ENCODE measurements at places on chromosomes 6 and 20. TPM values are rescaled to one million over a fixed set of nuclear protein-coding genes. Genes with fewer than 3 reads are reported as not detected.
A peak's percentile ranks its signal among the peaks of the same experiment; 100 is the strongest.

- no peaks in the 10 kb centered on the region for H3K4me1 ChIP-seq
- no peaks in the 10 kb centered on the region for H3K27me3 ChIP-seq
- H3K27ac ChIP-seq = no peak overlapping the region
- no peak for DNase-seq
- H3K36me3 ChIP-seq = no peaks in the 10 kb centered on the region
- no peak overlapping the region for H3K4me3 ChIP-seq
Measured at GRCh38 chr20:8360035-8360434, 228.0 kb downstream of the PLCB1 start.

GRCh38 chr6:152301021-152301764 is 336.0 kb downstream of the SYNE1 start:
- no peak for DNase-seq
- H3K27me3 ChIP-seq = no peaks in the 10 kb centered on the region
- H3K27ac ChIP-seq = peak overlapping the region; percentile 81
- H3K4me1 ChIP-seq = no peaks in the 10 kb centered on the region

GRCh38 chr6:97705568-97705967 is 422.6 kb upstream of the MMS22L start:
- H3K27me3 ChIP-seq = no peaks in the 10 kb centered on the region
- no peak for DNase-seq
- no peaks in the 10 kb centered on the region for H3K36me3 ChIP-seq
- H3K4me3 ChIP-seq = no peak overlapping the region

GRCh38 chr6:23568292-23568691 is 557.7 kb upstream of the NRSN1 start:
- H3K4me1 ChIP-seq = no peaks in the 10 kb centered on the region
- no peaks in the 10 kb centered on the region for H3K36me3 ChIP-seq
- no peak overlapping the region for H3K4me3 ChIP-seq
- H3K27ac ChIP-seq = no peak overlapping the region
- no peak for DNase-seq
- H3K27me3 ChIP-seq = no peaks in the 10 kb centered on the region

GRCh38 chr6:156718647-156719394 is 58.4 kb upstream of the ARID1B start:
- no peak overlapping the region for H3K4me3 ChIP-seq
- DNase-seq = peak; percentile 75

Gene SAMD10
- 1.2 TPM for total RNA-seq

- no peak overlapping the region for H3K27ac ChIP-seq
- H3K4me3 ChIP-seq = no peak overlapping the region
- DNase-seq = no peak
- no peaks in the 10 kb centered on the region for H3K36me3 ChIP-seq
- no peaks in the 10 kb centered on the region for H3K27me3 ChIP-seq
- no peaks in the 10 kb centered on the region for H3K4me1 ChIP-seq
Measured at GRCh38 chr20:62031462-62032092, 34.1 kb downstream of the TAF4 start.

DNA sequence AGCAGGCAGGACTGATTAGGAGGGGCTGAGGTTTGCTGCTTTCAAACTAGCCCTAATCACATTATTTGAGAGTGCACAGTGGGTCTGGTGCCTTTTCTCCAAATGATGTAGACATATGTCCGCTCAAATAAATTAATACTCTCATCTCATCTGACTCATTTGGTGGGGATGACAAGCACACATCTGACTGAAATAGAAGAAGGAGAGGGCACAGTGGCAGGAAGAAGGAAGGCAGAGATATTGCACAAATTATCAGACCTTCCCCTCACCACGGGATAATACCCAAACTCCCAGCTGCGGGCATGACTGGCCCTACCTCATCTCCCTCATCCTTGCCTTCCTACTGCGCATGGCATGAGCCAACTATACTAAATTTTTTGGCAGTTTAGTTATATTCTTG is 33.9 kb upstream of the TNFRSF21 start:
- H3K36me3 ChIP-seq = no peaks in the 10 kb centered on the region
- H3K4me3 ChIP-seq = no peak overlapping the region
- H3K27ac ChIP-seq = no peak overlapping the region
- H3K27me3 ChIP-seq = no peaks in the 10 kb centered on the region
- H3K4me1 ChIP-seq = no peaks in the 10 kb centered on the region

Gene BIRC7
- total RNA-seq = not detected

- no peak overlapping the region for H3K4me3 ChIP-seq
- DNase-seq = no peak
- no peaks in the 10 kb centered on the region for H3K27me3 ChIP-seq
- no peaks in the 10 kb centered on the region for H3K4me1 ChIP-seq
- H3K36me3 ChIP-seq = no peaks in the 10 kb centered on the region
Measured at GRCh38 chr6:155782739-155783459, 327.3 kb upstream of the NOX3 start.

Gene C20orf96
- total RNA-seq = 18.2 TPM

- no peaks in the 10 kb centered on the region for H3K36me3 ChIP-seq
- no peak overlapping the region for H3K4me3 ChIP-seq
- H3K27me3 ChIP-seq = no peaks in the 10 kb centered on the region
Measured at GRCh38 chr20:22675341-22675740, 91.0 kb upstream of the FOXA2 start.

Gene FIG4
- total RNA-seq = 16.8 TPM

- H3K27ac ChIP-seq = no peak overlapping the region
- H3K4me1 ChIP-seq = no peaks in the 10 kb centered on the region
- no peak for DNase-seq
- H3K4me3 ChIP-seq = no peak overlapping the region
- H3K27me3 ChIP-seq = no peaks in the 10 kb centered on the region
- no peaks in the 10 kb centered on the region for H3K36me3 ChIP-seq
Measured at GRCh38 chr6:24274441-24275083, 83.3 kb downstream of the DCDC2 start.

DNA sequence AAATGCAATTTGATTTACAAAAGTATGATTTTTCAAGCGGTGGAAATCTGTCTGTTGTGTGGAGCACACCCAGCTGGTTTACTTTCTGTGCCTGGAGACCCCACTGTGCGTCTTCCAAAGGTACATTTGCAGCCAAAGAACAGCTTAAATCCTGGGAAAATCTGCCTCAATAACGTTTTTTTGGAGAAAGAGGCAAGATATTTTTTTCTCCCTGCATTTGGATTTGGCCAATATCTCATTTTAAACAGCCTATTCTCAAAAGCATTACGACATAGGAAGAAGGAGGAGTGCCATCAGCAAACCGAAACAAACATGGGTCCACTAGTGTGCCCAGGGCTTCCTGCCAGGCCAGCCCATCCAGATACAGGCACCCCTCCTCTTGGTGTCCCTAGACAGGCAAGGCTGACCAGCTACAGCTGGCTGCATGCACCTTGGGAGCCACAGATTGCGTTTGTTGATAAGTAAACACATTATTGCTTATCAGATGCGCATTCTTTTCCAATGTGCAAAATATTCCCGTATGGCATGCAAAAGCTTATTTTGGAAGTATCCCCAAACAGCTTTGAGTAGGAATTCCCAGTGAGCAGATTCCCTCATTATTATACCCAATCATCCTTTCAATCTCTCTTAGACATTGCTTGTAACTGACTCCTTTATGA is 184.5 kb upstream of the MARCKS start:
- peak overlapping the region; percentile 19 for H3K27ac ChIP-seq
- no peaks in the 10 kb centered on the region for H3K36me3 ChIP-seq
- peak; percentile 36 for DNase-seq
- no peaks in the 10 kb centered on the region for H3K4me1 ChIP-seq

DNA sequence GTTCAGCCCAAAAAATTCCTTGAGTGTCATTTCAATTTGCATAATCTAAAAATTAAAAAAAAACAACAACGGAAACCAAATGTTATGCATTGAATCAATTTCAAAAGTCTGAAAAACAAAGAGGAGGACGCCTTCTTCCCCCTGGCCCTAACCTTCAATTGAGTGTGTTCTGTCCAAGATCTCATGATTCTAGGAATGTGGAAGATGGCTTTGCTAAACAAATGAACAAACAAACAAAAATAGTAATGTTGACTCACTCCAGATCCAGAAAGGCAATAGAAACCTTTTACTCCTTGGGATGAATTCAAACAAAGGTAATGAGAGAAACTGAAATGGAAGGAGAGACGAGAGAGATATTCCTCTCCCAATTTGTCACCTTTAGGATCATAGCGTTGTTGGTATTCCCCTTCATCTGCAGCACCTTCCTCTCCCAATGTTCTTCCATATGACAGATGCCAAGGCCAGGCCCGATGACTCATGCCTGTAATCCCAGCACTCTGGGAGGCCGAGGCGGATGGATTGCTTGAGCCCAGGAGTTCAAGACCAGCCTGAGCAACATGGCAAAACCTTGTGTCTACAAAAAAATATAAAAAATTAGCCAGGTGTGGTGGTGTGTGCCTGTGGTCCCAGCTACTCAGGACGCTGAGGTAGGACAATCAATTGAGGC is 109.2 kb upstream of the ADGRF1 start:
- DNase-seq = no peak
- no peaks in the 10 kb centered on the region for H3K36me3 ChIP-seq
- H3K4me3 ChIP-seq = no peak overlapping the region
- H3K27ac ChIP-seq = no peak overlapping the region

Gene C6orf141
- 4.2 TPM for total RNA-seq

Gene RHAG
- total RNA-seq = not detected

GRCh38 chr6:2158596-2159271 is 86.7 kb downstream of the GMDS start:
- H3K36me3 ChIP-seq = no peaks in the 10 kb centered on the region
- H3K27me3 ChIP-seq = no peaks in the 10 kb centered on the region
- no peak overlapping the region for H3K4me3 ChIP-seq
- no peak for DNase-seq
- H3K27ac ChIP-seq = no peak overlapping the region
- H3K4me1 ChIP-seq = no peaks in the 10 kb centered on the region

DNA sequence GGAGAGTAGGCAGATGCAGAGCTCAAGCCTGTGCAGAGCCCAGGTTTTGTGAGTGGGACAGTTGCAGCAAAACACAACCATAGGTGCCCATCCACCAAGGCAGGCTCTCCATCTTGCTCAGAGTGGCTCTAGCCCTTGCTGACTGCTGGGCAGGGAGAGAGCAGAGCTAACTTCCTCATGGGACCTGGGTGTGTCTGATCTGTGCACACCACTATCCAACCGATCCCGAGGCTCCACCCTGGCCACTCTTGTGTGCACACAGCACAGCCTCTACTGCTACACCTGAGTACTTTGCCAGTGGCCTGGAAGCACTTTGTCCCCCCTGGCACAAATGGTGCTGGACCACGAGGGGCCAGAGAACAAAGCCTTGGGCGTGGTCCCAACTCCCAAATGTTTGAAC is 7.9 kb upstream of the DEFB125 start:
- no peaks in the 10 kb centered on the region for H3K4me1 ChIP-seq
- no peak for DNase-seq
- H3K36me3 ChIP-seq = no peaks in the 10 kb centered on the region
- no peak overlapping the region for H3K4me3 ChIP-seq
- no peaks in the 10 kb centered on the region for H3K27me3 ChIP-seq

GRCh38 chr20:50844430-50845100 is 49.7 kb downstream of the BCAS4 start:
- no peak overlapping the region for H3K4me3 ChIP-seq
- no peak for DNase-seq
- H3K36me3 ChIP-seq = no peaks in the 10 kb centered on the region
- H3K27me3 ChIP-seq = no peaks in the 10 kb centered on the region
- H3K4me1 ChIP-seq = no peaks in the 10 kb centered on the region
- H3K27ac ChIP-seq = no peak overlapping the region

Gene MAS1
- 0.58 TPM for total RNA-seq

GRCh38 chr20:43537921-43538877 is 20.6 kb upstream of the SGK2 start:
- no peaks in the 10 kb centered on the region for H3K36me3 ChIP-seq
- peak; percentile 51 for DNase-seq
- H3K4me3 ChIP-seq = no peak overlapping the region
- no peaks in the 10 kb centered on the region for H3K27me3 ChIP-seq
- H3K4me1 ChIP-seq = no peaks in the 10 kb centered on the region

Gene AKAP12
- total RNA-seq = 81.1 TPM

Data from uterus (tissue), 4 donors.